ENCODE measurements at places on chromosomes 3 and 15.
A peak's percentile ranks its signal among the peaks of the same experiment; 100 is the strongest.

DNA sequence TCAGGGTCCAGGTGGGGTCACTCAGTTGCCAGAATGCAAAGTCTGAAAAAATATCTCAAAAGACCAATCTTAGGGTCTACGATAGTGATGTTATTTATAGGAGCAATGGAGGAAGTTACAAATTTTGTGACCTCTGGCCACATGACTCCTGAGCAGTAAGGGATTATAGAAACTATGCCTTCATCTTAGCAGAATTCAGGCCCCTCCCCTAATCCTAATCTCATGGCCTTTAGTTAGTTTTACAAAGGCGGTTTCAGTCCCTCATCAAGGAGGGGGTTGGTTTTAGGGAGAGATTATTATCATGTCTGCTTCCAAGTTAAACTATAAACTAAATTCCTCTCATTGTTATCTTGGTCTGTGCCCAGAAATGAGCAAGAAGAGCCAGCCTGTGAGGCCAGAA, 5.9 kb upstream of the DCP1A start:
- DNase-seq: no peak

DNA sequence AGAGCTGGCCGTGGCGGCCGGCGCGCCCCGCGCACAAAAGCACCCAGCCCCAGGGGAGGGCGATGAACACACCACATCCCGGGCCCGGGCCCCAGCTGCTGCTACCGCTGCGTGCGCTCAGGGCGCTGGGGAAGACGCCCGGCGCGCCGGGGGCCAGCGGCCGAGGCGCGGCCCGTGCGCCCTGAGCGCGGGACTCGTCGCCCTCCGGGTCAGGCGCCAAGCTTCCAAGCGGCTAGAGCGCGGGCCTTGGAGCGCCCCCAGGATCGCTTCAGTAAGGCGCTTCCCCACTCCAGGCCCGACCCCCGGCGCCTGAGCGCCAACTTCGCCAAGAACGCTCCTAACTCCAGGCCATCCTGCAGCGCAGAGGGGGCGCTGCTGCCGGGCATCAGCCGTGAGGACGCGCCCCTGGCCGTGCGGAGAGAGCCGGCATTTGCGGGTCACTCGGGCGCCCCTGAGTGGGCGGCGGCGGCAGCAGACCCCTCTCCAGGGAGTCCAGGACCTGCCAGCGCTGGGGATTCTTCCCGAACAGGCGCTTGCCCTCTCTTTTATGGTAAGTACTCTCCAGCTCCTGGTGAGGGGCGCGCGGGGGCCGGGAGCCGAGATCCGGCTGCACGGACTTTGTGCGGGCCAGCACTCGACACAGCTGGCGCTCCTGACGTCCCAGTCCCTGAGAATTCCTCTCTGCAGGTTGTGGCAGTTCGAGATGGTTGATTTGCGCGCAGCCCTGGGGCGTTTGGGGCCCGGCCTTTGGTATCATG, 475 bp downstream of the SPSB4 start:
- peak; percentile 58 for DNase-seq

DNA sequence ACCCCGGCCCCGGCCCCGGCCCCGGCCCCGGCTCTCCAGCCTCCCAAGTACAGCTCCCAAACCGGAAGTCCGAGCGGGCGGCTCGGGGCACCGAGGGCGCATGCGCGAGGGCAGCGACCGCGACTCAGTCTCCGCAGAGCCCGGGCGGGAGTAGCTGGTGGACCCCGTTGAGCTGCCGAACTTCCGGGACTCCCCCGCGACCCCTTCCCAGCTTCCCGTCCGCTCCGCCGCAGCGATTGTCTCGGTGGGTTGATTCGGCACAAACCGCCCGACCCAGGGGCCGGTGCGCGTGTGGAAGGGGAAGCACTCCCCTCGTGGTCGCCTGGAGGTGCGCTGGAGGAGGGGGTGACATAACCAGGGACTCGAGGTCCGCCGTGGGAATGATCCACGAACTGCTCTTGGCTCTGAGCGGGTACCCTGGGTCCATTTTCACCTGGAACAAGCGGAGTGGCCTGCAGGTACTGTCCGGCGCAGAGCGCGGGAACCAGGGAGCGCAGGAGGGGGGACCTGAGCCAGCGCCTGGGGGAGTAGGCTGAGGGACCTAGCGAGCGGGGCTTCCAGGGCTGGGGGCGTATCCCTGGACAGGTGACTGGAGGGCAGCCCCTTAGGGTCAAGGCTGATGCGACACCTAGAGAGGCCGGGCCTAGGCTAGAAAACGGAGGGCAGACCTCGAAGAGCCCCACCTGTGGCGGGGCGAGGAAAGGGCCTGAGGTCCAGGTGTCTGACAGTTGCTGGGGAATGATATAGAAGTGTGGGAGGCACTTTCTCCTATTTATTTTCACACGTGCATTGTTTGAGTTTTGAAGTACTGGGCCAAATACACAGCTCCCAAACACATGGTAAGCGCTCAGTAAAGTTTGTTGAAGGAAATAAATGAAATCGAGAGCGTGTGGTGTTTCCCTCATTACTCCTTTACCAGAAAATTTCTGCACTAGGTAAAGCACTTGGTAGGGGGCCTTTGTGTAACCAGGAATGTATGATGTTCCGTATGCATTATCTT, at the start of the genes TUBGCP4 and ZSCAN29:
Gene TUBGCP4 (plus strand): TSS at position 127 of the 1,000 bp plus-strand sequence. CDS start 254 bp downstream, at position 381.
Gene ZSCAN29 (minus strand): TSS at position 69 of the 1,000 bp plus-strand sequence. CDS start 1,130 bp downstream, outside the sequence.
- peak; percentile 97 for DNase-seq

GRCh38 chr3:123953735-123954134, 7.3 kb downstream of the CCDC14 start:
- no peak for DNase-seq

- DNase-seq: peak; percentile 52
These were observed 3.9 kb upstream of the FSIP1 start for GRCh38 chr15:39786447-39787056.

DNA sequence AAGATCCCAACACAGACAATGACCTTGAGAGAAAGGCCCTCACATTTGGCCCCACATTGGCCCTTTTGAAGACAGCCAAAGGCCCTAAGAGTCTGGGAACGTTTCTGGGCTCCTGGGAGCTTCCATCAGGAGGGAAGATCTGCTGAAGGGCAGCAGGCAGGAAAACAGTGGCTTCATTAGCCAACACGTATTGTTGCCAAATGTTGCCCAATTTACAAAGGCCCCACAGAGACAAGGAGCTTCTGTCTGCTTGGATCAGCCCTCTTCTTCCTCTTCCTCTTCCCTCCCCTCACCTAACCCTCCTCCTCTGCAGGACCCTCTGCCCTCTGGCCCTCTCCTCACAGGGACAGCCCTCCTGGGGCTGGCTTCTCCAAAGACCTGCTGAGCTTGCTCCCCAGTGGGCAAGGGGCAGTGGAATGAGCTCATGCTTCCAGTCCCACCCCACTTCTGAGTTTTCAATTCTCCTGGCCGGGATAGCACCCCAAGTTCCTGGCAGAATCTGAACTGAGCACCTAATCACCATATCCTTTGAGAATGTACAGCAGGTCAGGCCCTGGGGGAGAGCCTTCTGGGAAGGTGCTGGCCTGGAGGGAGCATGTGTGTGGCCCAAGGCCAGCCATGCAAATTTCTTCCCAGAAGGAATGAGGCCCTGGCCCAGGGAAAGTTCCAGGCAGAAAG, 5.1 kb upstream of the LTF start:
- DNase-seq: no peak

GRCh38 chr15:70962084-70962483, 69.5 kb downstream of the LRRC49 start:
- DNase-seq: no peak

- no peak for DNase-seq
These were observed 534.7 kb upstream of the CBLB start for GRCh38 chr3:106403371-106404145.

DNA sequence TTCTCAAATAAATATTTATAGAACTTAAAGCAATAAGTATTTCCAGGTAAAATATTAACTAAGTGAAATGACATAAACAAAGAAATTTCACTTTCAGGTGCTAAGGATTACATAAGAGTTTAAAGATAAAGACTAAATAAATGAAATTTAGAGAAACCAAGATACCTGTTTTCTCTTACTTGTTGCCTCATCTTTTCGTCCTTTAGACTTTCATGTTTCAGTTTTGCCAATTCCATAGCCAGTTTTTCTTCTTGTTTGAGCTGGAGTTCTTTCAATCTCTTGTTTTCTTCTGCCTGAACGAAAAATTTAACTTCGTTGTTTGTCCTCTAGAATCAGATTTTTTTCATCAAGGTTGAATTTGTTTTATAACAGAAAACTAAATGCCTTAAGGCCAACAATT, 8.7 kb downstream of the MNS1 start:
- DNase-seq: no peak

GRCh38 chr15:39417366-39418134, 163.3 kb upstream of the THBS1 start:
- no peak for DNase-seq

DNA sequence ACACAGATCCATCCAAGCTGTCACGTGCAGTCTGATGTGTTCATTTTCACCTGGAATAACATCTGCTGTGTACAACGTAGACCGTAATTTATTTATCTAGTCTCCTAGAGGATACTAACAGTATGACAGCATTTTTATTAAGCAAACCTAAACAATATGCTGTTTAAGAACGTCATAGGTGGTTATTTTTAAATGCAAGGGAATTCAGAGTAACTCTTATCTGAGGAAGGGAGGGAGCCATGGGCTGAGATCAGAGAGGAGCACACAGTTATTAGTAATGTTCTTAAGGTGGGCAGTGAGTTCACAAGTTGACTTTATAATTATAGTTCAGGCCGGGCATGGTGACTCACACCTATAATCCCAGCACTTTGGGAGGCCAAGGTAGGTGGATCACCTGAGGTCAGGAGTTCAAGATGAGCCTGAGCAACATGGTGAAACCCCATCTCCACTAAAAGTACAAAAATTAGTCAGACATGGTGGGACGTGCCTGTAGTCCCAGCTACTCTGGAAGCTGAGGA, 193.6 kb downstream of the UACA start:
- no peak for DNase-seq

GRCh38 chr3:53179580-53179979, 18.6 kb downstream of the PRKCD start:
- DNase-seq: no peak

- no peak for DNase-seq
These were observed 136.9 kb downstream of the HCN4 start for GRCh38 chr15:73231661-73232419.

DNA sequence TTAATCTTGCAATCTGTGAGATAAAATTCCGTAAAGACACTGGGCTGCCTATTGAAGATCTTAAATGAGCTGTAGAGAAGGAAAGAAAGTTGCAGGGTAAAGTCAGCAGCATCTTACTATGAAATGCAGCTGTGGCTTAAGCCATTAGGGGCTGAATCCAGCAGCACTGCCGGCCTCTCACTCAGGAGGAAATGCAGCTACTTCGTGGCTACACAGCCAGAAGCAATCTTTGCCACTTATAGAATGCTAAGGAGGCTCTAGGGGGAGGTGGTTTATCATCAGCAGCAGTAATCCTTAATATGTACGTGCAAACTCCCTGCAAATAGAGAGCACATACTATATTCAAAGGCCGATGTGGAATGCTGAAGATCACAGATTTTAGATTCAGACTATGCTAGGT, 19.1 kb upstream of the MCTP2 start:
- no peak for DNase-seq

DNA sequence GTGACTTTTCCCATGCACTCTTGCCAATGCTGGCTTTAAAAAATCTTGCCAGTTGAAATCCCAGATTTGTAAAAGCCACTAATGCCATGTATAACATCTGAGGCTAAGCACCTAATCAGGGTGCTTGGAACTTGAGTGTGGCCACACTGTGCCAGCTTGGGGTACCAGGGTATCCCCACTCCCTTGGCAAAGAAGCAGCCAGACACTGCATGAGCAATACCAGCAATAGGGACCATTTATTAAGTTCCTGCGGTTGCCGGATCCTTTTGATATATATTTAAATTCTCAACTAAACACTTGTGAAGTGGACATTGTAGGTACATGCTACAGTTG, 2.2 kb upstream of the RHCG start:
- no peak for DNase-seq

DNA sequence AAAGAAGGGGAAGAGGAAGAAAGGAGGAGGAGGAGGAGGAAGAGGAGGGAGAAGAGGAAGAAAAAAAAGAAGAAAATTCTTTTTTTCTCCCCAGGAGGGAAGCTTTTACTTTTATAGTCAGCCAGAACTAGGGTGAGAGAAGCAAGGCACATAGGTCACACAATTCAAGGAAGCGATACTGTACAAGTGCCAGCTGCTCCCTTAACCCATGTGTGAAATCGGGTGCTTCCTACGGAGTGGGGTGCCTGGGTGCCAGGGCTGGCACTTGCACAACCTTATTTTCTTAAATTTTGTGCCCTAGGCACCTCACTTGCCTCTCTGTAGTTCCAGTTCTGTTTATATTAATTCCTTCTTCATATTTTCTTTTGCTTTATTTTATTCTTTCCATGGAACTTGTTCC, 150.4 kb downstream of the LIPC start:
- DNase-seq: no peak

DNA sequence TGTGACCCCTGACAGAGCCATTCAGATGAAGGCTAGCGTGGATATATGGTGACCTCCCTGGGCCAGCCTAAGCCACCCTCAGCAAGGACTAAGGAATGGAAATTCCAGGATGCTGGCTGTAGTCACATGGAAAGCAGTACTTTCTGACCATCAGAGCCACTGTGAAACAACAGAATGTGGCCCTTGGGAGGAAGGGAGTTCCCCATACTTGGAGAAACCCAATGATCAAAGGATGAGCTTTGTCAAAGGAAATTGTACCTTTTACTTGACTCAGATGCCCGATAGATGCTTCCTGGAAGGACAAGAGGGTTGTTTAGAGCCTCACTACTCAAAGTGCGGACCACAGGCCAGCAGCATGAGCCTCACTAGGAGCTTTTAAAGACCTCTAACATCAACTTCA, 484.5 kb upstream of the PROK2 start:
- DNase-seq: no peak

DNA sequence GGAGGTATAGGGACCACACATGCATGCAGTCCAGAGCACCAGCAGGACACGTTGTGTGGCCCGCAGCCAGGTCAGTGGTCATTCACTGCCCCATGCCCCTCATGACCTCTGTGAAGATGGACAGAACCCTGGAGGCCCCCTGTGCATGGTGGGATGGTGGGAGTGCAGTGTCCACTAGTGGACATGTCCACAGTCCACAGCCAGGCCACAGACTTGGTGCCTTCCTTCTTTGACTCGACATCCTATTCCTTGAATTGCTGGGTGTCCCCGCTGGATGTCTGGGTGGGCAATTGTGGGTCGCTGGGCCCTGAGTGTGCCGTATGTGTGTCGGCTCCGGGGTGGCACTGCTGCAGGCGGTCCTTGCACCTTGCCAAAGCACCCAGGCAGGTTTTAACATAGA, 35.7 kb downstream of the KLF15 start:
- DNase-seq: no peak

DNA sequence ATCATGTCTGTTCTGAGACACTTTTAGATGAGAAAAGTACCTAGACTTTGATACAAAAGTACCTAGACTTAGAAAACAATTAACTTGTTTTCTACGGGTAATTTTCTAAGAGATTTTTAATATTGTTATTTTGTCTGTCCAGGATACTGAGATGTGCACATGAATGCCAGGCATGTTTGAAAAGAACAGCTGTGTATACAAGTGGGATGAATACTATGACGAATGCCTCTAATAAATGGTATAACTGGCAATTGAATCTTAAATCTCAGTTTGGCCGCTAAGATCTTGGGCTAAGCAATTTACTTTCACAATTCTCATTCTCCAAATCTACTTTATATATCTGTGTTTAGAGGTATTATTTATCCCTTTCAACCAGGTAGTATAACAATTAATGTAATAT, 207.4 kb downstream of the CBLB start:
- no peak for DNase-seq

- DNase-seq: no peak
These were observed 57.8 kb upstream of the BOC start for GRCh38 chr3:113153499-113154107.

- DNase-seq: no peak
These were observed 357.2 kb downstream of the PDCD6IP start for GRCh38 chr3:34155666-34156065.

GRCh38 chr3:63670544-63670943, 18.1 kb downstream of the SNTN start:
- DNase-seq: no peak

Data from urothelium cell line (cell line).